ENCODE measurements at places on chromosomes 13 and 19.

DNA sequence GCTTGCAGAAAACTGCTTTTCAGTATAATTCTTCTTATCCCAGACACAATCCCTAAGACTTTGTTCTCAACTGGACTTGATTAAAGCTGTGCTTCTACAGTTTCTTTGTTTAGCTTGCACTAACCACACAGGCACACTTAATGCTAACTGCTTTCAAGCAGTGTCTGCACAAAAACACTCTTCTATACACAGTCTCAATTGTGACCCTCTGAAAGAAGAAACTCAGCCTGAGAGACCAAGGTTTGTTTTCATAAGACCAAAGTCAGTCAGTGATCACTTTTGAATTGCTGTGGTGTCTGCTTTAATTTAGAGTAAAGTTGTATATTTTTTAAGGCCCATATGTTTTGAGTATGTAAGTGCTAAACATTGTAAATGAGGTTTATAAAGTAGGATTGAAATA, 431.2 kb downstream of the KCTD12 start:
- no peak for DNase-seq

- DNase-seq, result no peak
Observed at GRCh38 chr13:112574834-112575613, 12.9 kb downstream of the TUBGCP3 start.

DNA sequence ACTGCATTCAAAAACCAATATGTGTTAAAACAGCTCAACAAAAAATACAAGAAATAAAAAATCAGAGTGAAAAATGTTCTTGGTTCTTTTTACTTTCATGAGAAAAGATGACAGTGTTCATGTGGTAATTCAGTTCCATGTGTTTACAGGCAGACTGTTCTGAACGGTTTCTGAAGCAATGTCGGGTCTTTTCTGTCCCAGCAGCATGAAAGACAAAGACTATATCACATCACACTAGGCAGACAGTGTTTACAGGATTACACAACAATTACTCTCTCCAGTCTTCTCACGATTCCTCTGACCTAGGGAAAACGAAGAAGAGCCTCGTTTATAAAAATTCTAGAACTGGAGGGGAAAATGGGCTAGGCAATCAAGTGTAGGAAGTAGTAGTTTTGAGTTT, 83.4 kb downstream of the UBL3 start:
- no peak for DNase-seq

GRCh38 chr19:16886305-16886880, 2.4 kb upstream of the F2RL3 start:
- DNase-seq, result peak; percentile 25

- DNase-seq, result no peak
Observed at GRCh38 chr13:20402881-20403280, 122.8 kb downstream of the CRYL1 start.

GRCh38 chr13:22569811-22570210, 611.0 kb upstream of the SGCG start:
- DNase-seq, result no peak

DNA sequence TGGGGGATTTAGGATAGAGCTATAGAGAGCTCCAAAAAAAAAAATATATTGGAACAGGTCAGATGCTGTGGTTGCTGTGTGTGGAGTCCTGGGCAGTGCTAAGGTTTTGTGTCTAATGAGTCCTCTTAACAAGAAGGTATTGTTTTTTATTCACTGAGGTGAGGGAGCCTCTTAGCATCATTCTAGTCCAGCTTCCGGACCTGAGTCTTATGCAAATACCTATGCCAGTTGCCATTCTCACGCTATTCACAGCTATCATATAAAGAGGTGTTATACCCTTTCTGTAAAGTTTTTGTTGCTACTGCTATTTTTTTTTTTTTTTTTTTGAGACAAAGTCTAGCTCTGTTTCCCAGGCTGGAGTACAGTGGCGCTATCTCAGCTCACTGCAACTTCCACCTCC, 1.4 kb downstream of the NLRP2 start:
- DNase-seq, result no peak

DNA sequence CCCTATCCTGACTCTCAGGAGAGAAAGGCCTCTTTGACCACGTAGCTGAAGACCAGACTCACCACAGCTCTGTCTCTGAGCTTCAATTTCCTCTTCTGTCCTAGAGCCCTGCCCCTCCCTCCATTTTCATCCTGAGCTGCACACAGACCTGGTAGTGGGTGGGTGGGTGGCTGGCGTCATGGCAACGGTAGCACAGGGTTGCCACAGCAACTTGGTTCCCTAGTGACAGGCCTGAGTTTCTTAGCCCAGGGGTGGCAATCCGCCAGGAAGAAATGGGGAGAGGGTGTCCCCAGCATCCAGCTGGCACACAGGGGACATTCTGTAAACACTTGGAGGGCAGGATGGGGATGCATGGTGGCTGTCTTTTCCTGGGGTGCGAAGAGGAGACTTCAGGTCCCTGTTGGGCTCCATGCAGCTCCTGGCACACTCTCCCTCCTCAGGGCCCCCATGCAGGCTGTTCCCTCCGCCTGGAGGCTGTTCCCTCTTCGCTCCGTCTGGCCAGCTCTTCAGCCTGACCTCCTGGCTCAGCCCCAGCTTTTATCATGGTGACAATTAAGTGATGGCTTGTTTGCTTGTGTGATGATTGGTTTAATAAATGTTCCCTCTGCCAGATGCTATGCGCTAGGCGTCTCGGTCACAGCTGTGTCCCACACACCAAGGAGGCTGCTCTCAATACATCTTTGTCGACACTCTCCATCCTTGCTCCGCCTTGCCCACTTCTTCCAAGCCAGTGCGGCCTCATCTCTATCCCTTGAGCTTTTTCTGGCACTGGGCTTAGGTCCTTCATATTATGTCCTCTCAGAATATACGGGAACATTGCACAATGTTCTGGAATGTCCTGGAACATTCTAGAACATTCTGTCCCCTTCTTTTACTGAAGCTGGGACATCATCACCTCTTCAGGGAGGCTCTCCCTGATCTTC, 7.4 kb upstream of the KLHL26 start:
- DNase-seq, result no peak

GRCh38 chr13:30928978-30929377, 3.5 kb upstream of the TEX26 start:
- DNase-seq, result no peak

DNA sequence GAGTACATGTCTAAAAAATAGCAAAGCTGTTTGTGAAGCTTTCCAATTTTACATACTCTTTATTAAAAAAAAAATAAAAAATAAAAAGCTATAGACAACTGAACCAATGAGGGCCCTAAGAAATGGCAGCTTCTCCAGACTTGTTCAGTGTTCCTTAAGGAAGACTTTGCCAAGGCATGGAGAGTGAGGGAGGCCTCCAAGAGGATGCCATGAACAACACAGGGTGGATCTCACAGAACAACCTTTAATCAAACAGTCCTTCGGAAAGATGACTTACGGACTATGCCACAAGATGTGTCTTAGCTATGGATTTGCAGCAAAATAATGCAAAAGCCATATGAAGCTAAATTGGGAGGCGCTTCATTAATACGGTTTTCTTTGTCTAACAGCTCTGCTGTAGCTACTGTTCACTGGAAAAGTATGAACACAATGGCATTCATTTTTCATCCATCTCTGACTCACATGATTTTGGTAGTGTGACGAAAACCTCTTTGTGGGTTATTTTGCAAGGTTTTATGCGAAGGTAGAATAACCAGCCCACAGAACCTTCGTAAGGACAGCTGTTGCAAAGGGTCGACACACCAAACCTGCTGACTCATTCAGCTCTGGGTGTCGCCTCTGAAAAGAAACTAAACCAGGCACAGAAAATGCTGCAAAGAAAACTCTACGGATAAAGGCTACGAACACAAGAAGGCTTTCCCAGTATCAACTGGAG, 27.7 kb downstream of the EFNB2 start:
- no peak for DNase-seq

DNA sequence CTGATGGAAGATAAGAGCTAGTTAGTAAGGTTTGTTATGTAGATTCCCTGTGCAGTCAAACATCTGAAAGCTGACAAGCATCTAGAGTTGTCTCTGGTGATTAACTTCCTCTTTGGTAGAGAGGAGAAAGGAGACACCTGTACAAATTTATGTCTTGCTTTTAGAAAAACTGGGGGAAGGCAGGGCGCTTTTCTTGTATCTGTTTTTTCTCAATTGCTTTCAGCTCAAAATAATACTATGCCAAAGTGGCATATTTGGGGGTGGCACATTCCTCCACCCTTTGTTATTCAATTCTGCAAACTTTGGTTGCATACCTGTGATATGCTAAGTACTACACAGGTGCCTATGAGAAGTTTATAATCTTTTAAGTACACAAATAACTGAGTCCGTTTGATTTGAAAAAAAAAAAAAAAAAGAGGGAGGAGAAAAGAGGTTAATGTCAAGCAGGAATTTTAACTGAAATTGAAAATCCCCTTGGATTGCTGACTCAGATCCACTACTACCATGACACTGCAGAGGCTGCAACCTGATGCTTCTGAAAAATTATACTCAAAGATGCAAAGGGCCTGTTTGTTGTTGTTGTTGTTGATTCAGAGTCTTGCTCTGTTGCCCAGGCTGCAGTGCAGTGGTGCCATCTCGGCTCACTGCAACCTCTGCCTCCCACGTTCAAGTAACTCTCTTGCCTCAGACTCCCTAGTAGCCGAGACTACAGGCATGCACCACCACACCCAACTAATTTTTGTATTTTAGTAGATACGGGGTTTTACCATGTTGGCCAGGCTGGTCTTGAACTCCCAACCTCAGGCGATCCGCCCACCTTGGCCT, 164.8 kb upstream of the NBEA start:
- DNase-seq, result no peak

DNA sequence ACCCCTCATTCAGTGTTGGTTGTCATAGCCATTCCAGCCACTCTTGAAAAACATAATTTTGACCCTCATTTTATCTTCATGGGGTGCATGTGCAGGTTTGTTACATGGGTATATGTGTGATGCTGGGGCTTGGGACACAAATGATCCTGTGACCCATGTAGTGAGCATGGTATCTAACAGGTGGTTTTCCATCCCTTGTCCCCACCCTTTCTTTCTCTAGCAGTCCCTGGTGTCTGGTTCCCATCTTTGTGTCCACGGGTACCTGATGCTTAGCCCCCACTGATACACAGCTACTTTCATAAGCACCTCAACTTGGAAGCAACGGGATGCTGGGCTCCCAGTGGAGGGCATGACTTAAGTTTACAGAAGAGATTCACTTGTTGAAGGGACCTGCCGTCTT, 373.5 kb downstream of the UQCRFS1 start:
- DNase-seq, result no peak

GRCh38 chr13:99984461-99985240, 3.1 kb downstream of the ZIC2 start:
- DNase-seq, result no peak

- DNase-seq, result no peak
Observed at GRCh38 chr13:112244495-112245177, 131.5 kb upstream of the SPACA7 start.

DNA sequence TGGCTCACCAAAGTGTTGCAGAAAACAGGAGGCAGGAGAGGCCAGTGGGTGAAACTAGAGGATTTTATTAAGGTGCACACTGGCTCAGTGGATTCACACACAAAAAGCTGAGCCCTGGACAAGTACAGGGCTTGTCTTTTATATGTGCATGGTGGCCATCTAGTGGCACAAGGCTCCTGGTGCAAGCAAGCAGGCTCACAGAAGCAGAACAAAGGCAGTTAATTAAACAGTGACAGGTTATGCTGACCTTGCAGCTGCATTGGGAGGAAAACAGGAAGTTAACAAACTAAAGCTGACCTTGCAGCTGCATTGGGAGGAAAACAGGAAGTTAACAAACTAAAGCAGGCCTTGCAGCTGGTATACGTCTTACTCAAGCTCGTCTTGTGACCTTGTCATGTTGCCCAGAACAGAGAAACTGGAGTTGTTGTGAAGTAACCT, 65.3 kb upstream of the ZNF681 start:
- no peak for DNase-seq

- no peak for DNase-seq
Observed at GRCh38 chr19:32580353-32580900, 563 bp upstream of the PDCD5 start.

GRCh38 chr19:35068941-35069634, 27.6 kb downstream of the HPN start:
- DNase-seq, result no peak

DNA sequence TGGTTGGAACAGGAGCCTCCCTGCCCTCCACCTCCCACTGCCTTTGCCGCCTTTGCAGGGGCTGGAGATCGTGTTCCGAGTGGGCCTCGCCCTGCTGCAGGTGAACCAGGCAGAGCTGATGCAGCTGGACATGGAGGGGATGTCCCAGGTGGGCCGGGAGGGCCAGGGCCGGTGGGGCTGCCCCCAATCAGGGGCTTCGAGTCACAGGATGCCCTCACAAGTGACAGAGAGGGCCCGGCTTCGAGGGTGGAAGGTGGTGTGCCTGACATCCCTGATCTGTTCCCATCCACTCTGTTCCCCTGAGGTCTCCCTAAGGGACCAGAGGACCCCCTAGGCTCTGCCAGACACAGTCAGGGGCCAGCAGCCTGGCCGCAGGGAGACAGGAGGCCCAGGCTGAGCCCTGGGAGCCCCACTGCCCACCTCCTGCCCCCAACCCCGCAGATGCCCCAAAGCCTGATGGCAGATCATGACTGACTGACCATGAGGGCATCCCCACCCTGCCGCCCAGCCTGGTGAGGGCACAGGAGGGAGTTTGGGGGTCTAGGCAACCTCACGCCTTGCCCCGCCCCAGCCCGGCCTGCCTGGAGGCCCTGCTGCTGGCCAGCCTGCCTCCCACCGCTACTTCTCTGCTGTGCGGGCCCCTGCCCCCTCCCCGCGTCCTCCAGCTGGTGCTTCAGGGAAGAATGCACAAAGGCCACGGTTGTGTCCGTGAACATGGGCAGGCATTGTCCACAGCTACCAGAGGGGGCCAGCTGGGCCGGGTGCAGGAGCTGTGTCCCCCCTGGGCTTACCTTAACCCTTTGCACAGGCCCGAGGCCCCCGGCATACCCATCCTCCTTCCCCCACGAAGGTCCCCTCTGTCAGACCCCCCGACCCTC, 21.8 kb downstream of the EVI5L start:
- no peak for DNase-seq

- no peak for DNase-seq
Observed at GRCh38 chr13:112574416-112574815, 13.5 kb downstream of the TUBGCP3 start.
